Dermis lymphatic vessel endothelial cell (primary cell): ENCODE measurements at places on chromosomes 11 and 22. TPM values are rescaled to one million over a fixed set of nuclear protein-coding genes. Genes with fewer than 3 reads are reported as not detected.

Gene KCNC1
- total RNA-seq, result not detected in 2 replicates

Gene SYT13
- total RNA-seq, result 0.11 TPM in 1 of 2 replicates, not detected in the other

Gene PLAAT5
- total RNA-seq, result not detected in 2 replicates

Gene DGCR6
- total RNA-seq, result 0.43 and 1.8 TPM in 2 replicates

Gene CHRM1
- not detected in 2 replicates for total RNA-seq
